ENCODE measurements at places on chromosomes 13 and 19. TPM values are rescaled to one million over a fixed set of nuclear protein-coding genes. Genes with fewer than 3 reads are reported as not detected.
A peak's percentile ranks its signal among the peaks of the same experiment; 100 is the strongest.

Gene MIA
- total RNA-seq = not detected

Gene FAM83E
- total RNA-seq = not detected

Gene ADM5
- 0.35 TPM for total RNA-seq

Gene PPM1N
- total RNA-seq = 1.0 TPM

Gene CDC42EP5
- total RNA-seq = 4.7 TPM

Gene OR4F17
- not detected for total RNA-seq

Gene LILRB1
- not detected for total RNA-seq

DNA sequence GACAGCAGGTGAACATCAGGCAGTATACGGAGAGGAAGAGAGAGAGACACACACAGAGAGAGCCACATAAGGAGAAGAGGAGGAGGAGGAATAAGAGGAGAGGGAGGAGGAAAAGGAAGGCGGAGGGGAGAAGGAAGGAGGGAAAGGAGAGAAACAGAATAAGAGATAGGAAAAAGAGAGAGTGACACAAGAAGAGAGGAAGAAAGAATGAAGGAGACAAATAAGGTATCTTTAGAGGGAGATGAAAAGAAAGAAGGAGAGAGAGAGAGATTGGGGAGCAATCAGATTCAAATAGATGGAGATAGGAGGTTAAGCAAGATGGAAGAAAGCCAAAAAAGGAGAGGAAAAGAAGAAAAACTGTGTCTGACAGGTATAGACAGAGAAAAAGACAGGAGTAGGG is 44.0 kb upstream of the CYP2B6 start:
- DNase-seq = no peak

DNA sequence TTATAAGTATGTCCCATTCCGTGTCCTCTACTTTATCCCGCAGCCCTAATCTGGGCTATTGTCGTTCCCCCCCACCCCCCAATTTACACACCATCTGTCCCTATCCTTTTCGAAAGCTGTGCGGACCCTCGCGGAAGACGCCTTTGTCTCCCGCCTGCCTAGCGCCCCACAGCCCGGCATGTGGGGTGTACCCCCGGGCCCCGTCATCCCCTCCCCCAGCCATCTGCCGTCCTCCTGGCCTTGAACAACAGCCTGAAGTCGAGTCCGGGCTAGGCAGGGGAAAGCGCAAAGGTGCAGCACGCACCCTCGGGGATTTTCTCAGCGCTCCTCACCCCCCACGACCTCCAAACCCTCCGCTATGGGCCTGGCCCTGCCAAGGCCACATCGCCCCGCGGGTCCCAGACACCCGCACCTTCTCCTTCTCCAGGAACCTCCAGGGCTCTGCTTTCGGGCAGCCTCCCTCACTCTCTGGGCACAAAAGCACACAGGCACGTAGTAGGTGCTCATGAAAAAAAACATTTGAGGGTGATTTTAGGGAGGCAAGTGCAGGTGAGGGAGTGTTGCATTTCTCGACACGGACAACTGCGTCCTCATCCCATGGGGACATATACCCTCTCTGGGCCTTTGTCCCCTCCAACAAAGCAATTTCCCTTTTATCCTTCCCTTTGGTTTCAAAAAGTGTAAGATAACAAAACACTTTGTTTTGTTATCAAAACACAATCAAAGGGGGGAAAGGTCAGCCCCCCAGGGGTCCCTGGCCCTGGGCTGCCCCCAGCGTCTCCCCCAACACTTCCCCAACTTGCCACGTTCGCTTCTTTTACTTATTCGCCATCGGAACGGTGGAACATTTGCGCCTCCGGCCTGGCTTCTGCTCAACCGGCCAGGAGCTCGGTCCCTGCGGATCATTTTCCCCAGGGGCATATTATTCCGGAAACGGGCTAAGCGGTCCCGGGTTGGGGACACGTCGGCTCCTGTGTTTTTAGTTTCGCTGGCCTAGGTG is 16.4 kb downstream of the CCDC124 start:
- DNase-seq = no peak

GRCh38 chr19:46970815-46971214 is 48.8 kb upstream of the NPAS1 start:
- DNase-seq = no peak

GRCh38 chr19:45251452-45252354 is 632 bp downstream of the MARK4 start:
- DNase-seq = no peak

- no peak for DNase-seq
These were observed 452.0 kb downstream of the SLITRK6 start for GRCh38 chr13:85347251-85347650.

DNA sequence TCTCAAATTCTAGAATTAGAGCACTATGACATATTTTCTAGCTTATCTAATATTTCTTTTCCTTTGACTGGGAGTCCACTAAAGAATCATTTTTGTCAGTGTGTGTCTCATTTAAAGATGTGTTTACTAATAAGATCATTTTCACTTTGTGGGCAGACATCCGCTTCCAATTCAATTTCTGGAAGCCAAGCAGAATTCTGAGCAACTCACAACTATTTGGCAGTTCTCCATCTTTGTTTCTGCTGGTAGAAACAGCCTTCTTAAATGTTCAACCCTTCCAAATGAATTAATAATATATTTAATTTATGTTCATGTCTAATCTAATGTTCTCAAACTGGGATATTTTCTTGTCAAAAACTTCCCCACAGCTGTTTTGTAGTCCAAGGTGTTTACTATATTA is 411.8 kb downstream of the KCTD12 start:
- DNase-seq = no peak

- no peak for DNase-seq
These were observed 275.5 kb downstream of the NHLRC3 start for GRCh38 chr13:39313721-39314120.

- DNase-seq = no peak
These were observed 316.8 kb upstream of the KLF12 start for GRCh38 chr13:74450964-74451363.

- peak; percentile 48 for DNase-seq
These were observed 81.8 kb upstream of the CLDN10 start for GRCh38 chr13:95470574-95471366.

- DNase-seq = no peak
These were observed 99.9 kb downstream of the COL4A2 start for GRCh38 chr13:110407021-110407420.

DNA sequence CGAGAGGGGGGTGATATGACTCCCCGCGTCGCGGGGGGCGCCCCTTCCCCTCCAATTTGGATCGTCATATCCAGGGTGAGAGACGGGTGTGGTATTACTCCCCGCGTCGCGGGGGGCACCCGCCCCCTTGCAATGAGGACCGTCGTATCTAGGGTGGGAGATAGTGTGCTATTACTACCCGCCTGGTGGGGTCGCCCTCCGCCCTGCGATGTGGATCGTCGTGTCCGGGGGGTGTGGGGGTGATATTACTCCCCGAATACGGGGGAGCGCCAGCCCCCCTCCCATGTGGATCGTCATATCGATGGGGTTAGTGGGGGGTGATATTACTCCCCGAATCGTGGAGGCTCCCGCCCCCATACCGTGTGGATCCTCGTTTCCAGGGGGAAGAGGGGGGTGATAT is 29.2 kb upstream of the RGCC start:
- no peak for DNase-seq

Data from renal cortical epithelial cell (primary cell).